Vagina (tissue), 2 donors: ENCODE measurements at places on chromosomes 16 and 17.

DNA sequence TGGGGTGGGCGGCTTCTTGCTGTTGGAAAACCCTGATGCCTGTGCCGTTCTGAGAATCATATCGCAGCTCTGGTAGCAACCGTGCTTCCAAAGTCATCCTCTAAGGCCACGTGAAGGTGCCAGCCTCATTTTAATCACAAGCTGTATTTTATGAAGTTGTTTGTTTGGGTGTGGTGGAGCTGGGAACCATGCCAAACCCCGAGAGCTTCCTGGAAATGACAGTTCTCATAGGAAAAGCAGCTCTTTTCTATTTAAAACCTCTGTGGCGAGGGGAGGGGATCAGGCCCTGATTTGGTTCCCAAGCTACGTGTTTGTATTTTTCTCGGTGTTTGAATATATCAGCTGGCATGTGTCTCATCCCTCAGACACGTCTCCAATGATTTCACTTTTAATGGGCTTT is 21.7 kb downstream of the KNOP1 start:
- DNase-seq = no peak
- no peaks in the 10 kb centered on the region for H3K36me3 ChIP-seq
- H3K27ac ChIP-seq = peak overlapping the region; percentile 89

GRCh38 chr17:10731408-10731879 is 1.6 kb upstream of the TMEM220 start:
- no peaks in the 10 kb centered on the region for H3K27me3 ChIP-seq
- H3K4me3 ChIP-seq = no peak overlapping the region
- no peaks in the 10 kb centered on the region for H3K36me3 ChIP-seq
- no peak for DNase-seq
- peak overlapping the region; percentile 95 for H3K27ac ChIP-seq

GRCh38 chr17:72359811-72360210 is 239.0 kb downstream of the SOX9 start:
- H3K36me3 ChIP-seq = no peaks in the 10 kb centered on the region
- DNase-seq = no peak
- no peaks in the 10 kb centered on the region for H3K4me1 ChIP-seq

- H3K27ac ChIP-seq = no peak overlapping the region
- H3K4me1 ChIP-seq = no peaks in the 10 kb centered on the region
- H3K36me3 ChIP-seq = no peaks in the 10 kb centered on the region
- H3K27me3 ChIP-seq = no peaks in the 10 kb centered on the region
Observed at GRCh38 chr17:67283731-67284516, 38.9 kb upstream of the HELZ start.

- H3K36me3 ChIP-seq = no peaks in the 10 kb centered on the region
- no peak overlapping the region for H3K27ac ChIP-seq
- DNase-seq = no peak
Observed at GRCh38 chr16:12708266-12708665, 95.4 kb downstream of the CPPED1 start.

DNA sequence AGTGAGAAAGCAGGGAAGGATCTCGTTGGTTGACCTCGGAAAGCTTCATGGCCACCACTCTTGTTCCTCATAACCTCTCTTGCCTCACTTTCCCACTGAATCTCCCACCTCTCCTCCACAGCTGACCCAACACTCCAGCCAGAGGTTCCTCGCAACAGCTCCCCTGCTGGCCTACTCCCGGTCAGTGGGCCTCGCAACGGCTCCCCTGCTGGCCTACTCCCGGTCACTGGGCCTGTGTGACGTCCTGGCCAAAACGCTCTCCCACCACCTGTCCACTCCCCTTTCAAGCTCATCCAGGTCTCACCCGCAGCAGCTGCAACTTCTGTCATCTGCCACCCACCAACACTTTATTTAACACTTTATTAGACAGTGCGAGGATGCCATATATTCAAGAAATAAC is 149.1 kb downstream of the VPS53 start:
- H3K27ac ChIP-seq = no peak overlapping the region
- no peak for DNase-seq
- no peak overlapping the region for H3K4me3 ChIP-seq
- no peaks in the 10 kb centered on the region for H3K27me3 ChIP-seq
- peaks cover 10% of the 10 kb centered on the region for H3K36me3 ChIP-seq
